ENCODE measurements at places on chromosomes 2 and 18. TPM values are rescaled to one million over a fixed set of nuclear protein-coding genes. Genes with fewer than 3 reads are reported as not detected.

- DNase-seq: no peak
Measured at GRCh38 chr2:99377879-99378278, 40.7 kb downstream of the EIF5B start.

GRCh38 chr2:24203029-24203786 lies 28.4 kb downstream of the FAM228A start:
- no peak for DNase-seq

DNA sequence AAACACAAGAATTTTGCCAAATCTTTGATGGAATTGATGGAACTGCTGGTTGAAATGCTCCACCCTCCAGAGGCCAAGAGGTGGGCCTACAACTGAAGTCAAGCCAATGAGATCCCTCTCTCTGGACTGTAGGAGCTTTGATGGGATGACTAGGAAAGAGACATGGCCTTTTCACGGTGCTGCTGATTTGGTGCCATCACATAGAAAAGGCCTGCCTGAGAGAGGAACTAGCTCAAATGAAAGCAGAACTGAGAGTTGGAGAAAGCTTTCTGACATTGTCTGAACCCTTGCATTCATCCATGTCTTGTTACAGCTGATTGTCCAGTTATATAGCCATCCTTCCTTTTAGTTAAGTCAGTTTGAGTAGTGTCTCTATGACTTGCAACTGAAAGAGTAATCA lies 283.8 kb upstream of the LYPD1 start:
- no peak for DNase-seq

DNA sequence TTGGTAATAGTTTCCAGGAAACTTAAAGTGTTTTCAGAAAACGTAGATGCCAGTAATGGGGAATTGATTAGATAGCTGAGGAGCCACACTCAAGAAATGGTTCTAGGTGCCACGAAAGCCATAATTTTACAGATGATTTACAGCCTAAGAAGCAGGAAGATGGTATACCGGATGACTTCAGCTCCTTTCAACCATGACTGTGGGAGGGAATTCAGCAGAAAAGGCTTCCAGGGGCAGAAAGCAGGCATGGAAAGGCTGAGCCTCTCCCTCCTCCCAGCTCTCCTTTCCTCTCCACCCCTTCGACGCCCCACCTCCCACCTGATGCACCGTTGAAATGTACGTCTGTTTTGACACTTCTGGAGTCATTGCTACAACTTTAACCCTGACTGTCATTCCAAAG lies 68.6 kb upstream of the SMIM21 start:
- DNase-seq: no peak

- no peak for DNase-seq
Measured at GRCh38 chr18:58640428-58640805, 11.5 kb upstream of the ALPK2 start.

- DNase-seq: no peak
Measured at GRCh38 chr2:120949027-120949956, 213.6 kb downstream of the GLI2 start.

DNA sequence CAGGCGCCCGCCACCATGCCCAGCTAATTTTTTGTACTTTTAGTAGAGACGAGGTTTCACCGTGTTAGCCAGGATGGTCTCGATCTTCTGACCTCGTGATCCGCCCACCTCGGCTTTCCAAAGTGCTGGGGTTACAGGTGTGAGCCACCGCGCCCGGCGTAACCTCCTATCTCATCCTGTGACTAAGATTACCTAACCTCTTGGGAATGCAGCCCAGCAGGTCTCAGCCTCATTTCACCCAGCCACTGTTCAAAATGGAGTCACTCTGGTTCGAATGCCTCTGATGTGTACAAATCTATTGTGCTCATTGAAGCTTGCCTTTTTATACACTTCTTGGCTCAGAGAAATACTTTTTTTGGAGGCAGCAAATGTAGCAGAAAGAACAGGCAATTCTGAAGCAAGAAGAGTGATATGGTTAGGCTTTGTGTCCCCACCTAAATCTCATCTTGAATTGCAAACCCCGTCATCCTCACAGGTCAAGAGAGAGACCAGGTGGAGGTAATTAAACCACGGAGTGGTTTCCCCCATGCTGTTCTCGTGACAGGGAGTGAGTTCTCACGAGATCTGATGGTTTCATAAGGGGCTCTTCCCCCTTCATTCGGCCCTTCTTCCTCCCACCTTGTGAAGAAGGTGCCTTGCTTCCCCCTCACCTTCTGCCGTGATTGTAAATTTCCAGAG lies 60.6 kb downstream of the SLC4A3 start:
- DNase-seq: no peak

DNA sequence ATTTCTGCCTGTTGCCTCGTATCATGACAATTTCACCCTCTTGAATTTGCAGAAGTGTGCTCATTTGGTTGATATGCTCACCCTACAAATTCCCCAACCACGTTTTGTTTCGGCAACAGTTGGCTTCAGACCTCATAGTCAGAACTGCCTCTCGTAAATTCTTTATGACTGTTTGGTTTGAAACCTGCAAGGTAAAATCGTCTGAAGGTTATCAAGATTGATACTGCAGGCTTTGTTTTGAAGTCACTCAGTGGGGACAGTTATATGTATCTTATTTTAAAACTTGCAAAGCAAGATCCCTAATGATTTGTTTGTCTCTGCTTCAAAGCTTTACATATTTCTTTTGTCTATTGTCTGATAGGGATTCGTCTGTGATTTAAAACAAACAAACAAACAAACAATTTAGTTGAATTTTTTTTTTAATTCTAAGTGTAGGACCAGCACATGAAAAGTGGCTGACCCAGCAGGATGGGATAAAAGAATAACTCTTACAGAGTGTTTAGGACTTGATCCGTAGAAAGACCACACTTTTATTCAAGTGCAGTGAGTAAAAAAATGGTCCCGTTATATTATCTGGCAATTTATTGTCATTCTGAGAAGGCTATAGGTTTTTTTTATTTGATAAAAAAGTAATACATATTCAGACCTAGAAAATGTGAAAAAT lies 45.7 kb upstream of the MYCN start:
- DNase-seq: no peak

DNA sequence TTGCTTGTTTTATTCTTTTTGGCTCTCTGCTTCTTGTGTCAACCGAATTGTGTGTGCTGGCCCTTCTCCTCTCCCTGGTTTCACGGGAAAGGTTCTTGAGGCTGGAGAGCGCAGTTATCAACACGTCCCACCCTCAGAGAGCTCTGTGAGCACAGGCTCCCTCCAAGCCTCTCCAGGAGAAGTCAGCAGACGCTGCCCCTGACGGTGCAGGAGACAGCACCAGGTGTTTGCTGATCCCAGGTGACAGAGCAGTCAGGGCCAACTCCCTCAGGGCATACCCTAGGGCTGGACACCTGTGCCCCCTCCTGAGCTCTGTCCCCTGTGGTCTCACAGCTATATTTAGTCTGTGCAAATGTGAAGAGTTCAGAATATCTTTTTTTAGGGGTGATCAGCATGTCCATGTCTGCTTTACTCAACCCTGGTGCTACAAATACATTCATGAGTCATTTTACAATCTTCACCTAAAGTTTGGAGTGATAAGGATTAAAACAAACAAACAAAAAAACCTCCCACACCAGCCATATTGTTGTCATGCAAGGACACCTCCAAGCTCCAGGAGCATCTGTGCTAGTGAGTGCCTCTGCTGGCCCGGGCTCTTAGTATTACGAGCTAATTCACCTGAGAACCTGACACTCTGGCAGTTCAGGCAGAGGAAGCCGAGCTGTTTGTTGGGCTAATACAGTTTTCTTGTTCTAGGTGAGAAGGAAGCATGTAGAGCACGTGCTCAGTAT lies 65.9 kb upstream of the TMEM200C start:
- no peak for DNase-seq

Gene RFTN2
- 1.6 TPM for total RNA-seq

Gene SERPINB13
- not detected for total RNA-seq

Gene NDC80
- total RNA-seq: not detected

Gene PRKAG3
- not detected for total RNA-seq
